Stimulated activated CD8-positive, alpha-beta memory T cell treated with anti-CD3 and anti-CD28 coated beads, Interleukin-2, amount 100 ng/mL, for 1 hour (primary cell): ENCODE measurements at places on chromosomes 12 and 14.

GRCh38 chr12:6936636-6937480, 6.8 kb upstream of the RNU7-1 start:
- no peak for DNase-seq

DNA sequence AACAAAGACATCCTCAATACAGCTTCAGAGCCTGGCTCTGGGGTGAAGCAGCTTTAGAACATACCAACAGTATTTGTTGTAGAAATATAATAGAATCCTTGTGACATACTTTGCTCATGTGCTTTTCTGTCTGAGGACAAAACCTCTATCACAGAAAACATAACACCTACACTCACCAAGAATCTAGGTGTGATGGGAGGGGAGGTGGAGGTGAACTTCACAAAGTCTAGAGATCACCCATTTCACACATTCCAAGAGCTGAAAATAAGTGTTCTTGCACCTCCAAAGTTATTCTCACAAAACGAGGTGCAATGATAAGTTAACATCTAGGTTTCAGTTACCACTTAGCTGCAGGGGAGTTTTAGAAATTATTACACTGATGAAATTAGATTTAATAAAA, 32.7 kb upstream of the BTG1 start:
- no peak for DNase-seq

- DNase-seq: no peak
Measured at GRCh38 chr14:92719421-92719820, 29.0 kb downstream of the LGMN start.

GRCh38 chr12:115606040-115606439, 671.5 kb downstream of the MED13L start:
- no peak for DNase-seq

GRCh38 chr14:43475757-43476156, 1031.3 kb downstream of the FSCB start:
- no peak for DNase-seq

DNA sequence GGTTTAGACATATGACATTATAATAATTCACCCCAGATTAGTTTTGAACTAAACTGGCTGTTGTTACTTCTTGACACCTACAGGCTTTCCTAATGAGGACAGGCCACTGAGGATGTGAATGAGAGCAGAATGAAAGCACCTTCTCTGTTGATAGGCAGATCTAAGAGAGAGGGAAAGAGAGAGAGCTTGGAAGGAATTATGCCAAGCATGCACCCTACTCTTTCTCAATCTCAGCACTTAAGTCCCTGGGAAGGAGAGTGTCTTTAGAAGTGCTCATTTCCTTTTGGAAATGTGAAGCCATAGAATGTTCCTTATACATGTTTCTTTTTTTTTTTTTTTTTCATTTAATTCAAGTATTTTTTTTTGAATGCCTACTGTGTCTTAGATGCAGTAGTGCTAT, 49.0 kb downstream of the TBC1D15 start:
- DNase-seq: no peak

- DNase-seq: no peak
Measured at GRCh38 chr14:62665286-62665685, 380.0 kb downstream of the KCNH5 start.

GRCh38 chr12:47715393-47715876, 9.6 kb upstream of the RPAP3 start:
- peak; percentile 59 for DNase-seq

DNA sequence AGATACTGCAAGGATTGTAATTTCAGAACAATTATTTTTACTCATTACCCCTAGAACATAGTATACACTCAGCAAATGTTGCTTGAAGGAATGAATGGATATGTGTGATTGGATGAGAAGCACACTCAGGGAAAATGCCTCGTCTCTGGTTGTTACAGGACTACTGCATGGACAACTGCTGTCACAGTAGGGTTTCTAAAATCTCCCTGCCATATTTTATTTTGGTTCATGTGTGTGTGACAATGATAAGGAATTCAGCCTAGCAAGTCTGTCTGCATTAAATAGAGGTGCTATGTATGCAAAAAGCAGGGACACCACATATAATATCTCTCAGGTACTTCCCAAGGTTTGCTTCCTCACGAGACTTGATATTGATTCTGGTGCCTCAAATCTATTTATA, 1.4 kb downstream of the PTPRR start:
- DNase-seq: no peak

DNA sequence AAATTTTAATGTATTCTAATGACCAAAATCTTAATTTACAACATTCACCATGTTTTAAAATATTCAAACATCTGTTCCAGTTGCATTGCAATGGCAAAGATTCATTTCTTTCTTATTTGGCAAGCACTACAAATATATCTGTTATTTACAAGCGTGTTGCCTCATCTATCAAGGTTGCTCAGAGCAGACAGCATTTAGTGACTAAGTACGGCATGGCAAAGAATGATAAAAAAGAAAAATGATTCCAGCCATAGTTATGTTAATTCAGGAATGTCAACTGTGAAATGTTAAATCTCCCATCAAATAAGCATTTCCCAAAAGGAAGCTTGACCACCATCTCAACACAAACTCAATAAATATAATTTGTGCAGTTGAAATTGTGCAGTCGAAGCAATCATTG, 312.1 kb downstream of the SEC23A start:
- no peak for DNase-seq

DNA sequence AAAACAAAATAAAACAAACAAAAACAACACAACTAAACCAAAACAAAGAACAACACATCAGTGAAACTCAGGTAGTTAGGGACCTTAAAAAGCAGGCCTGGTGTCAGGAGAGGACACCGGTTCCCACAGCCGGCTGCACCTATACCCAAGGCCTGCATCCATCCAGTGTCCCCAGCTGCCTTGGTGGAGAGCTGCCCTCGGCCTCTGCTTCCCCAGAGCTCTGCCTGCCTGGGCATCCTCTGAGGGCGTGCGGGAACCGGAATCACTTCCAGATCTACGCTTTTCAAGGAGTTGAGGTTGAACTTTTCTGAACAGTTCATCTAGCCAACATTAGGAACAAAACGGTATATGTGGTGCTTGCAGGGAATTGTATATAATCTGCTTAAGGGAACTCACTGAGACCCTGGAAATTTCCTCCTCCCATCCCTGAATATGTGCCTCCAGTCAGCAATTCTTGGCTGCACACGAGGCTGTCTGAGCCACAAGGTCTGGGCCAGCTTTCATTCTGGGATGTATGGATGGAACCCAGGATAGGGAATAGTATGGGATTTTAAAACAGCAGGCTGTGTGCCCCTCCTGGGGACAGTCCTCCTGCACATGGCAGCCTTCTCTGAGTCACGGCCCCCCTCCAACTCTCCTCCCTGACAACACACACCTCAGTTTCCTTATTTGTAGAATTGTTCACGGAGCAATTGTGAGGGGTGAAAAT, 319.0 kb upstream of the RTL1 start:
- no peak for DNase-seq

- no peak for DNase-seq
Measured at GRCh38 chr12:38523920-38524319, 207.3 kb downstream of the ALG10B start.

- DNase-seq: no peak
Measured at GRCh38 chr12:85527192-85527591, 247.2 kb downstream of the ALX1 start.

DNA sequence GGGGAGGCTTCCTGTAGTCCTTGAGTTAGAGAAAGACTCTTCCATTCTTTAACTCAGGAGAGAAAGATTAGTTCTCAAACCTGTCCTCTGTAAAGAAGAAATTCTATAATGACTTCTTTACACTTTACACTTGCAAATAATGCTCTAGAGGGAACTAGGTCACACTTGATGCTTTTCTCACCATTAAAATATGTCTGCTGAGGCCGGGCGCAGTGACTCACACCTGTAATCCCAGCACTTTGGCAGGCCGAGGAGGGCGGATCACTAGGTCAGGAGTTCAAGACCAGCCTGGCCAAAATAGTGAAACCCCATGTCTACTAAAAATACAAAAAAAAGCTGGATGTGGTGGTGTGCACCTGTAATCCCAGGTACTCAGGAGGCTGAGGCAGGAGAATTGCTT, 6.3 kb downstream of the NTN4 start:
- DNase-seq: no peak

- peak; percentile 69 for DNase-seq
Measured at GRCh38 chr12:94100990-94101737, 47.2 kb upstream of the PLXNC1 start.

- DNase-seq: no peak
Measured at GRCh38 chr12:17577405-17577804, 512.6 kb downstream of the RERGL start.

DNA sequence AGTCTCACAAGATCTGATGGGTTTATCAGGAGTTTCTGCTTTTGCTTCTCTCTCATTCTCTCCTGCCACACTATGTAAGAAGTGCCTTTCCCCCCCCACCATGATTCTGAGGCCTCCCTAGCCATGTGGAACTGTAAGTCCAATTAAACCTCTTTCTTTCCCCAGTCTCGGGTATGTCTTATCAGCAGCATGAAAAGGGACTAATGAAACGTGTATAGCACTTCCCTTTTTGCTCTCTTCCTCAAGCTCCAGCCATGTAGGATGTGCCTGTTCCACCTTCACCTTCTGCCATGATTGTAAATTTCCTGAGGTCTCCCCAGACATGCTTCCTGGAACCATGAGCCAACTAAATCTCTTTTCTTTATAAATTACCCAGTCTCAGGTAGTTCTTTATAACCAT, 7.0 kb upstream of the CRACR2A start:
- DNase-seq: no peak

- DNase-seq: no peak
Measured at GRCh38 chr12:64666054-64666914, 56.0 kb downstream of the RASSF3 start.

GRCh38 chr12:48899651-48900050, 25.6 kb downstream of the FKBP11 start:
- DNase-seq: no peak

- no peak for DNase-seq
Measured at GRCh38 chr14:60723907-60724618, at the start of gene SIX4. Gene SIX4, minus strand, starts transcription at chr14:60724351. Its CDS starts 277 bp downstream, at chr14:60724074.

- DNase-seq: no peak
Measured at GRCh38 chr12:40971911-40972310, 216.2 kb upstream of the PDZRN4 start.

- no peak for DNase-seq
Measured at GRCh38 chr12:56336361-56337167, 2.1 kb upstream of the IL23A start.

DNA sequence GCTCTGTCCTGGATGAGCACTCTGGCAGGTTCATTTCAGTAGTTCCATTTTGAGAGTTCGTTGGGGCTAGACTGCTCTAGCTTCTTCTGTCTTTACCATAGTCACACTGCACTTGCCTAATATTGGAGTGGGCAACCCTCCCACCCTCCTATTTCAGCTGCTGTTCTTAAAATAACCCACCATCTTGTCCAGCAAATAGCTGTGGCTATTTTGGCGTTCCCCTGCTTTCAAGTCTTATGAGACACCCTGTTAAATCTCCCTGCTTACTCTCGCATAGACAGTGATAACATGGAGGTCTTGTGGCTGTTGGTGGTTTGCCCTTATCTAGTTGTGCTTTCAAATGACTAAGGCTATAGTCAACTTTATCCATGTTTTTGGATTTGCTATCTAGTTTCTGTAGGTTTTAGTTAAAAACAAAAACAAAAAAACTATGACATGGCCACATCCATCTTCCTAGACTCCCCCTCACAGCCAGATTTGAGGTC, 65.5 kb downstream of the LRP6 start:
- no peak for DNase-seq

DNA sequence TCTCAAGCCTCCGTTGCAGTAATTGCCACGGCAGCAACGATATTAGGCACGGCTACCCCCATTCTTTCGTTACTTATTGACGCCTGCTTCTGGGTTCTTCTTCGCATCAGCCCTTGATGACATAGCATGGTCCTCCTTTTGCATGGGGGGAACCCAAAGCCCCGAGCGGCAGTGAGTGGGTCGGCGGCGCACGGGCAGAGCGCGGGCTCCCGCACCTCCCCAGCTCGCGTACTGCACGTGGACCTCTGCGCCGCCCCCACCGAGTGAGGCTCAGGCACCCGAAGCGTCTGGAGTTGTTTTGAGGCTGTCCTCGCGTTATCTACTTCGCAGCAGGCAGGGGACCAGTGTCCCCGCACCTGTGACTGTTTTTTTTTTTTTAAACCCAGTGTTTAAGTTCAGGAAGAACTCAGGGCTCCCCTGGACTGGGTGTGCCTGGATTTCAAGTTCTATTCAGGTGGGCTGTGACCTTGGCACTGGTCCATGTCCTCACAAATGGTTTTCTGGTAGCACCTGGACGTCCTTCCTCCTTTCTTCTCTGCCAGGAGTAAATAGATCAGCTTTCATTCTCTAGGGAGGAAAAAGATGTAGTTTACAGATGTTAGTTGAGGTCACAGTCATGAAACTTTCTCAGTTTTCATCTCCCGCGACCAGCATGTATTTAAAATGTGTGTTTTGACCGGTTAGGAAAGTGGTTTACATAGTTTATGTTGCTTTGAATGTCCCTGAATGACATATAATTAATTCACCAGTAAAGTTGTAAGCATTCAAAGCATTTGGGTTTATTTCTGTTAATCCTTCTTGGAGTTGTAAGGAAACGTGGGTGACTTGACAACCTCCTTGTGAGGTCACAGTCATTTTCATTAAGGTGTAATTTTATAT, 1.4 kb upstream of the FOXN4 start:
- DNase-seq: no peak

- no peak for DNase-seq
Measured at GRCh38 chr12:123094349-123095077, 56.4 kb downstream of the PITPNM2 start.

GRCh38 chr14:92323916-92324818, 1.2 kb downstream of the SLC24A4 start:
- DNase-seq: no peak
